ENCODE measurements at places on chromosomes 12 and 14. TPM values are rescaled to one million over a fixed set of nuclear protein-coding genes. Genes with fewer than 3 reads are reported as not detected.

SVOP gene
- 0.47 TPM for total RNA-seq

ALDH2 gene
- 32.9 TPM for total RNA-seq

CACNA1C gene
- 0.05 TPM for total RNA-seq

- H3K4me3 ChIP-seq: no peak overlapping the region
- DNase-seq: peak; percentile 31
- no peak overlapping the region for H3K27ac ChIP-seq
- no peaks in the 10 kb centered on the region for H3K27me3 ChIP-seq
- no peaks in the 10 kb centered on the region for H3K36me3 ChIP-seq
Observed at GRCh38 chr12:10235761-10236631, 23.3 kb downstream of the GABARAPL1 start.

GRCh38 chr12:6031001-6031400 is 85.9 kb upstream of the ANO2 start:
- H3K4me3 ChIP-seq: no peak overlapping the region
- H3K36me3 ChIP-seq: no peaks in the 10 kb centered on the region
- H3K27ac ChIP-seq: no peak overlapping the region
- no peaks in the 10 kb centered on the region for H3K27me3 ChIP-seq
- H3K4me1 ChIP-seq: no peaks in the 10 kb centered on the region
- no peak for DNase-seq

- H3K4me1 ChIP-seq: peaks cover 30% of the 10 kb centered on the region
- H3K4me3 ChIP-seq: no peak overlapping the region
- H3K27ac ChIP-seq: no peak overlapping the region
- DNase-seq: no peak
- H3K27me3 ChIP-seq: no peaks in the 10 kb centered on the region
Observed at GRCh38 chr12:31584782-31585181, 6.2 kb downstream of the DENND5B start.

GRCh38 chr14:38789805-38790204 is 313.2 kb downstream of the SEC23A start:
- H3K36me3 ChIP-seq: no peaks in the 10 kb centered on the region
- no peak for DNase-seq
- H3K27me3 ChIP-seq: no peaks in the 10 kb centered on the region
- no peak overlapping the region for H3K4me3 ChIP-seq
- H3K27ac ChIP-seq: no peak overlapping the region
- H3K4me1 ChIP-seq: no peaks in the 10 kb centered on the region

GRCh38 chr14:96484399-96484798 is 17.8 kb upstream of the PAPOLA start:
- no peak for DNase-seq
- H3K27ac ChIP-seq: no peak overlapping the region
- H3K36me3 ChIP-seq: no peaks in the 10 kb centered on the region
- H3K4me1 ChIP-seq: no peaks in the 10 kb centered on the region

DNA sequence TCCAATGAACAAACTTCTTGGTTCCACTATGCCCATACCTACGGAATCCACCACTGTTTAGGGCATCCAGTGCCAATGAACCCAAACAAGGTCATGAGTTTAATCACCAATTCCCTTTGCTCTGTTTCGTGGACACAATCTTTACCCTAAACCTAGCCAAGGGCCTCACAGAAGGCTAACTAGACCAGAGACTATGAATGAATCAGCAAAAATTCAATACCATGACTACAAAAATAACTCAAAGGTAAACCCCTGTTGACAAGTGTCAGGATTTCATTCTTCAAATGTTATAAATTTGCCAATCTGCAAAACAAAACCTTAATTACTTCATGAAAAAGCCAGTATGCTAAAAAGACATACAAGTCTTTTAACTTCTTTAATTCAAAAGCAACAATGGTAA is 96.7 kb downstream of the CEP128 start:
- DNase-seq: no peak
- no peak overlapping the region for H3K4me3 ChIP-seq
- no peaks in the 10 kb centered on the region for H3K36me3 ChIP-seq
- no peaks in the 10 kb centered on the region for H3K27me3 ChIP-seq

GRCh38 chr14:24078146-24078545 is 6.8 kb downstream of the CPNE6 start:
- H3K27me3 ChIP-seq: no peaks in the 10 kb centered on the region
- DNase-seq: no peak
- no peak overlapping the region for H3K27ac ChIP-seq
- no peaks in the 10 kb centered on the region for H3K36me3 ChIP-seq
